ENCODE measurements at places on chromosomes 7 and 10.

DNA sequence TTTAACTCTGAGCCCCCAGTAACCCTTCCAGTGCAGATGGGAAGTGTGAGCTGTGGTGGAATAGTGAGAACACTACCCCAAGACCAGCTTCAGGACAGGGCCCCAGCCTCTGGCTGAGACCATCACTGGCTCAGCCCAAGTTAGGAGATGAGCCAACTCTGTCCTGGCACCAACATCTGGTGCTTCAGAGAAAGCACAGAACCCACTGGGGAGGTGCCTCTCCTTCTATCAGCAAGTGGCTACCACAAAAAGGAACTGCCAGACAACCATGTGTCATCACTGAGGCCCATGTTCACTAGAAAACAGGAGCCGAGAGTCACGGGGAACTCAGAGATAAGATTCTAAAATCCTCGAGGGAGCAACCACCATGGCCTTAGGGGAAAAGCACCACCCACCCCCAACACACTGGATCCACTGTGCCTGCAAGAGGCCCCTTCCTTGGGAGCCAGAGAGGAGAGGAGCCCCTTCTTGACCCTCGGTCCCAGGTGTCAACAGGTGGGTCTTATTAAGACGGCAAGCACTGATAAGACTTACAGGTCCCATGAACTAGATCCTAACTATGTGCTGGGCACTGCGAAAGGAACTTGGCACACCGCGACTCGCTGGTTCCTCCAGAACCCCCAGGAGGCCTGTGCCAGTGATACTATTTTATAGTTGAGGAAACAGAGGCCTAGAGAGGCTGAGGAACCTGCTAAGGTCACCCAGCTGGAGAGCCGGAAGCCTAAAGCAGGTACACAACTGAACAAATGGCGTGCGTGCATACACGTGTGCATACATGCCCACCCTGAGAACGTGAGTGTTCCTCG is 102.7 kb downstream of the FAM53B start:
- no peak for DNase-seq

GRCh38 chr10:68826764-68827591 is at the start of gene STOX1:
TSS of gene STOX1 (plus strand) at chr10:68827531. CDS start at chr10:68827624, 93 bp downstream.
- peak; percentile 84 for DNase-seq

DNA sequence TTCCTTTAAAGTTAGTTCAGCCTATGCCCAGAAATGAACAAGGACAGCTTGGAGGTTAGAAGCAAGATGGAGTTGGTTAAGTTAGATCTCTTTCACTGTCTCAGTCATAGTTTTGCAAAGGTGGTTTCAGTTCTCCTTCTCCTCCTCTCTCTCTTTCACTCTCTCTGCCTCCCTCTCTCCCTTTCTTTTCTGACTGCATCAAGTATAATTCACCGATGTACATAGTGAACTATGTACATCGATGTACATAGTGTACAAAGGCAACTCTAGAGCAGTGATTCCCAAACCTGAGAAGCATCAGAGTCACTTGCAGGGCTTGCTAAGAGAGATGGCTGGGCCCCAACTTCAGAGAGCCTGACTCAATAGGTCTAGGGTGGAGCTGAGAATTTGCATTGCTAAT is 1259.7 kb downstream of the TYW1 start:
- no peak for DNase-seq

- no peak for DNase-seq
These were observed 19.6 kb upstream of the INPP5A start for GRCh38 chr10:132517951-132518521.

DNA sequence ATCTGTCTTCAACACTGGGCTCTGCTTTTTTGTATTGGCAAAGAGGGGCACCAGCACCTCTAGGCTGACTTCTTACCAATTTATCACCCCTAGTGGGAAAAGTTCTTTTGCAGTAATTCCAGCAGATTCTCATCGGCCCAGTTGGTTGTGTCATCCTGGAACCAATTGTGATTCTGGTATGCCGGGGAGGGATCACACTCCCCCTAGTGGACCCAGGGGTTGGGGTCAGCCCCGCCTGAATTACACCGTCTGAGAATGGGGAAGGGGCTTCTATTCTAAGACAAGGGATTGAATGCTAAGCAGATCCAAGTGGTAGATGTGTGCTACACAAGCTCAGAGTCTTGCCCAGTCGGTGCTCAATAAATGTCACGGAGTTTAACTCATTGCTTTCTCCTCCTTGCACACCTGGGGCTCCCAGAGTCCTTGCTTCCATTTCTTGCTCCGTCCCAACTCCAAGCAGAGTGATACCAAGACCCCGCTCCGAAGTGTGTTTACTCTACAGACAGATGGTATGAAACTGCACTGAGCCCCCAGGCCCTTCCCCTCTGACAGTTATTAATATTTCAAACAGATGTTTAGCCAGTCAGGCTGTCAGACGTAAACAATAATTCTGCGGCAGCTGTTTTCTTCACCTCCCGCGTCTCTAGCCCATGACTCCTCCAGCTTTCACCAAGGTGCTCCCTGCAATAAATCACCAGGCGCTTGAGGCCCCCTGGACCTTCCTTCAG is 71.9 kb downstream of the C10orf105 start:
- no peak for DNase-seq

GRCh38 chr7:12257582-12257981 is 46.5 kb downstream of the TMEM106B start:
- DNase-seq = no peak
